ENCODE measurements at places on chromosomes 2 and 18.

- DNase-seq, result no peak
Observed at GRCh38 chr18:62857263-62857976, 142.1 kb downstream of the PHLPP1 start.

DNA sequence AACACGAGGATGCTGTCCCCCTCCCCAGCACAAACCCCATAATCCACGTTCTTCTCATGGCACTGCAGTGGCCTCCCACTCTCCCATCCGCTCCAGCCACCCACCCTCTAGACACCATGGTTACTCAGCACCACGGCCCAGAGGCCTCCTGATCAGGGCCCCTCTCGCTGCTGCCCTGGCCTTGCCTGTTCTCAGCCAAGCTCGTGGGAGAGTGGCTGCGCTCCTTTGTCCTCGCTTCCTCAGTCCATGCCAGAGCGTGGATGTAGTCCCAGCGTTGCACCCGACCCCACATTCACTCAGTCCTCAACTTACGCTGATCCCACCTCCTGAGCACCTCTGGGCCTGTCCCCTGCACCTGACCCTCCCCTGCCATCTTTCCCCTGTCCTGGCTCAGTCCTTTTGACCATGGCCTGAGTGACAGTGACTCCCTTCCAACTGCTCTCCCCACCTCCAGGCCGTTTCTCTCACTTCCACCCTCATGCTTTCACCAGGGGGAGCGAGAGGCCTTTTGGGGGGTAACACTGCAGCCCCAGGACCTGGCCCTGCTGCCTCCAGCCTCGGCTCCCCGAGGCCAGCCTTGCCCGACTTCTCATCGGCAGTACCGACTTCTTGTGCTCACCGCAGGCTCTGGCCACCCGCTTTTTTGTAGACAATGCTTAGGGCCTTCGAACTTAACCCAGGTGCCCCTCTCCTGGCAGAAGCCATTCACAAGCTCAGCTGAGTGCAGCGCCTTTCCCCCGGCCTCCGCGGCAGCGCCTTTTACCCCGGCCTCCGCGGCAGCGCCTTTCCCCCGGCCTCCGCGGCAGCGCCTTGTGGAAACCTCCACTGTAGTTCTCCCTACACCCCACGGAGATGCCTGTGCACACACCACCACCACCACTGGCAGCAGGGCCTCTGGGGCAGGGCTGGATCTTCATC is 131.4 kb downstream of the CLIP4 start:
- DNase-seq, result no peak

DNA sequence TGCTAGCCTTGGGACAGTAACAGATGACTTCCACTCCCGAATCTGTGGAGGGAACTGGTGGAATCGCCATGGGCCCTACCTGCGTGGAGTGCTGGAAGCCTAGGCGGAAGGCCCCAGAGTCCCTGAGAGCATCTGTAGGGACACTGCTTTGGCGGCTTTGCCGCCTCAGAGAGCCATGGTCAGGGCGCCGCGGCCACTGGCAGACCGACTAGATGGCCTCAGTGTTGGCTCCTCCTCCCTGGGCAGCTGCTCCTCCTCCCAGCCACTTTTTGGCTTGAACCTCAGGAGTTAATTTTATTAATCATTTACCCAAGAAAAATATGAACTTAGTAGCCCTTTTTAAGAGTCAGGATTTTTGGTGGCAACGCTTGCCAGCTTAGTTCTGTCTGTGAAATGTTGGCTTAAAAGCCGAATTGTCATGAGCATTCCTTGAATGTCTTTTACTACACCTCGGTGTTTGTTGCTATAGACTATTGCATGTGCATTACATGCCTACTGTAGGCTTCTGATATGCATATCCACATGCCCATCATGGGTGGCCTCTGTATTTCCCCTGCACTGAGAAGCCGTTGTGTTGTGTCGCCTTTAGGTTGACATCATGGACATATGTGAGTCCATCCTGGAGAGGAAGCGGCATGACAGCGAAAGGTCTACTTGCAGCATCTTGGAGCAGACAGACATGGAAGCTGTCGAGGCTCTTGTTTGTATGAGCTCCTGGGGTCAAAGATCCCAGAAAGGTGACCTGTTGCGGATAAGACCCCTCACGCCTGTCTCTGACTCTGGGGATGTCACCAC is 2.4 kb downstream of the KLF11 start:
- no peak for DNase-seq

GRCh38 chr2:203585516-203585915 is 50.4 kb upstream of the RAPH1 start:
- DNase-seq, result no peak

DNA sequence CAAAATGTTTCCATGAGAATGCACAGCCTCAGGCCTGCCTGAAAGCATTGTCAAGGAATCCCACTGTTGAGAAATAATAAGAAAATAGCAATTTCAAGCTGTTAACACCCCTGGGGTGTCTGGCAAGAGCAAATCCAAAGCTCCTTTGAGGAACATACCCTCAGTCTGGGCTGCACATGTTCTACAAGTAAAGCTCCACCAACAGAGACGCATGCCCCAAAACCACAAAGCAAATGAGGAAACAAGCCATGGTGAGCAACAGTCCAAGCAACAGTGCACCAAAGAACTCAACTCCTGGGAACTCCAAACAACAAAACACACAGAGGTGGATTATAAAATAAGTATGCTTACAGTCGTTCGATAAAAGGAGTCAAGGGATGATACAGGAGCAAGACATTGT is 40.3 kb downstream of the CYP27C1 start:
- no peak for DNase-seq

GRCh38 chr2:236847023-236847422 is 238.7 kb upstream of the COPS8 start:
- no peak for DNase-seq

GRCh38 chr2:136703214-136703613 is 62.1 kb upstream of the THSD7B start:
- DNase-seq, result no peak

DNA sequence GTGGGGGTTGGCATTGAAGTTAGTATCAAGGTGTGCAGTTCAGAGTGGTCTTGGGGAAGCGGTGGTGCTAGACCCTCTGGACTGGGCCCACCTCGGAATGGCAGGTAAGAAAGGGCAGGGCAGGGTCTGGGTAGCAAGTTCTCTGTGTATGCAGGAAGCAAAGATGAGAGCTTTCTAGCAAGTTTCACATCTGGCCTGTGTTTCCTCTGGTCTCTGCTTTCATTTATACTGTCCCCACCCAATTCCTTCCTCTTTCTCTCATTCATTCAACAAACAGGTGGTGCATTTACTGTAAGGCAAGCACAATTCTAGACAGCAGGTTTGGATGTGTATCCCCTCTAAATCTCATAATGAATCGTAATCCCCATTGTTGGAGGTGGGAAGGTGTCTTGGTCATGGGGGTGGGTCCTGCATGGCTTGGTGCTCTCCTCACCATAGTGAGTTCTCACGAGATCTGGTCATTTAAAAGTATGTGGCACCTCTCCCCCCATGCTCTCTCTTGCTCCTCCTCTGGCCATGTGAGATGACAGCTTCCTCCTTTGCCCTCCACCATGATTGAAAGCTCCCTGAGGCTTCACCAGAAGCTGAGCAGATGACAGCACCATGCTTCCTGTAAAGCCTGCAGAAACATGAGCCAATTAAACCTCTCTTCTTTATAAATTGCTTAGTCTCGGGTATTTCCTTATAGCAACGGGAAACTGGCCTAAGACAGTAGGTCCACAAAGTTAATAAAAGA is 51.8 kb downstream of the PKDCC start:
- DNase-seq, result no peak

DNA sequence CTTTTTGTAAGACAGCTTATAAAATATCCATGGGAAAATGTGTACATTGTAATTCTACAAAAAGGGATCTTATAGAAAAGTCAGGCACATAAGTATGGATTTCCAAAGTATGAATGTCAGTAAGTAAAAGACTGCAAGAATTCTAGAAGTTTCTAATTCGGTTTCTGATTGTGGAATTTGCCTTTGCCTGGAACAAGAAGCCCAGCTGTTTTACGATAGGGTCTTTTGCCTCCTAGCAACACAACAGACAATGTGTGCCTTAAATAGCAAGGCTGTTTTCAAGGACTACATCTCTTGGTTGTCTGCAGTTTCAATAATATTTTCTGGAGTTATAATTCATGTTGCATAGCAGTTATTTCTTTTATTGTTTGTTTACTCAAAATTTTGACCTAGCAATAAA is 312.9 kb downstream of the MTX2 start:
- no peak for DNase-seq

DNA sequence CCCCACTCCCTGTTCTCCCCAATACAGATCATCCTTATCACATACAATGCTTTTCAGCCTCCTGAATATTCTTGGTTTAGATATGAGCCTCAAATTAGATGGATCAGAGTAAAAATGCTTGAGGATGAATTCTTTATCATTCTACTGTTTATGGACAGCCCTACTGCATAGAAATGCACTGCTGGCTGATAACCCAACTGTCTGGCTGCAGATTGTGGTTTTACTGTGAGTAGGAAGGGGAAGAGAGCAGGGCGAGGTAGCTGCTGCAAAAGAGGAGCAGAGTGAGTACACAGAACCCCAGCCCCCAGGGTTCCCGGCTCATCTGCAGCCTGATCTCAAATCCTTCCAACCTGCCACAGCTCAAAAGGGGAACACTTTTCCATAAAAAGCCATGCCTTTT is 29.4 kb upstream of the NCOA1 start:
- no peak for DNase-seq

DNA sequence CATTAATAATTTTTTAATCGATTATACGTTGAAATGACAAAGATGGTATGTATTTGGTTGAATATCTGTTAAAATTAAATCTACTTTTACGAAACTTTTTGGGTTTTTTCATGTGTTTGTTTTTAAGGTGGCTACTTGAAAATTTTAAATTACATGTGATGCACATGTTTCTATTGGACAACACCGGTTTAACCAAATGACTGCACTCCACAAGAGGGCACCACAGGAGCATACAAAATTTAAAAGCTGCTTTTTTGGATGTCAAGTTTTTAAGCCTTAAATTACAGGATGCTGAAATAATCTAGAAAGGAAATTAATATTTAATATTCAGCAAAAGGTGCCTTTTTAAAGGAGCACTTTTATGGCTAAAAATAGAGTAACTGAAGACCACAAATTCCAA is 98.7 kb downstream of the ACVR1 start:
- peak; percentile 36 for DNase-seq

DNA sequence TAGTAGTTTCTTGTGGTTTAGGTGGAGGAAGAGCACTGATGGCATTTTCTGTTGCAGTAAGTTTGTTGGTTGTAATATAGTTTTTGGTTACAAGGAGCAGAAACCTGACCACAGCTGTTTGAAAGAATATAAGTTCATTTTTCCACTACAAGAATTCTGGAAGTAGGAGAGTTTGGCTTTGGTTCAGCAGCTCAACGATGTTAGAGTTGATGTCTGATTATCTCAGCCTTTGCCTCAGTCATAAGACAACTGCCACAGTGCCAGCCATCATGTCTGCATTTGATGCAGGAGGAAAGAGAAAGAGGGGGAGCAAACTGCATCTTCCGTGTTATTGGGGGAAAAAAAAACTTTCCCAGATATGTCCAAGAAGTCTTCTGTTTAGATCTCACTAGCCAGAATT is 119.1 kb downstream of the LYPD1 start:
- no peak for DNase-seq

- no peak for DNase-seq
Observed at GRCh38 chr18:58239879-58240278, 195.9 kb downstream of the NEDD4L start.

DNA sequence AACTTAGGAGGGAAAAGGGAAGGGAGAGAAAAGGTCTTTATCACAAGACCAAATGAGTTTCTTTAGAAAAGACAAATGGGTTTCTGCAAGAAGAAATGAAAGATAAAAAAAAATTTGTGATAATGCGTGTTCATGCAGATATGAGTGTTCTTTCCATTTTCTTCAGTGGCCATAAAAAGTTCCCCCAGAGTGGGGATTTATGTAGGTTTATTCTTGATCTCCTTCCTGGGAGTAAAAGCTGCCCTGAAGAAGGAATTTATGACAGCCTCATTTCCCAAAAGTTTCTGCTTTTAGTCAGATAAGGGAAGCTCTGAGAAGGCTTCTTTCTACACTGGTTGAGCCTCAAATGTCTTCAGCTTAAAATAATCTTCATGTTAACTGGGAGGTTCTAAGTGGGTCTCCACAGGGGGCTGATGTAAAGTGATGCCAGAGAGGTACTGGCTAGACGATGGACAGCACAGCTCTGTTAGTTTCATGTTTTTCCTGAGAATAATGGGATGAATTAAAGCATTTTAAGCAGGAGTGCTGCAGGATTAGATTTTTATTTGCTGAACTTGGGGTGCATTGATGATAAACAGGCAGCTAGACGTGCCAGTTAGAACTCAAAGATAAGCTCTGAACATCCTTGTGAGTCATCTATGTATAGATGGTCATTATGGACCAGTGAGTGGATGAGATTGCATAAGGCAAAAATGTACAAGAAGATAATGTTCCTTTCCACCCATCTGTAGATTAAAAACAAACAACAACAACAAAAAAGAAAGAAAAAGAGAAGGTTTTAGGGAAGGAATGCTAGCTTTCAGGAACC is 99.4 kb upstream of the MSH2 start:
- DNase-seq, result no peak

GRCh38 chr18:50797142-50797541 is 22.7 kb downstream of the MRO start:
- no peak for DNase-seq

- no peak for DNase-seq
Observed at GRCh38 chr2:69070969-69071368, 58.0 kb downstream of the ANTXR1 start.

- no peak for DNase-seq
Observed at GRCh38 chr2:144592500-144593256, 72.8 kb upstream of the ZEB2 start.

DNA sequence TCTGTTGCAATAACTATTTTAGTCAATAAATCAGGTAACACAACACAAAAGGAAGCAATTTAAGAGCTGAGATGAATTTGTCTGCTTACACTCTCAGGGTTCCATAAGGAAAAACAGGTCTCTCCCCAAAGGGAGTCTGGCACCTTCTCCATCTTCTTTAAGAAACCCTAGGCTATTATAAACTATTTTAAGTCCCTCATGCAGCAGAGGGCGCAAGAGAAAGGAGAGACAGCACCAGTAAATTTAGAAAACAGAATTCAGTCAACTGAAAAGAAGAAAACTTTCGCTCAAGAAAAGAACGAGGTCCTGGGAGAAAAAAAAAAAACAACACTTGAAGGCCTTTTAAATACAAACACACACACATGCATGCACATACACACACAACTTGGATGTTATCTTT is 19.1 kb downstream of the SULT1C4 start:
- no peak for DNase-seq

GRCh38 chr2:74003494-74004211 is 18.9 kb downstream of the TET3 start:
- peak; percentile 79 for DNase-seq

- DNase-seq, result no peak
Observed at GRCh38 chr18:59052965-59053820, 86.5 kb upstream of the SEC11C start.
